ENCODE measurements at places on chromosomes 2 and 18.

- no peak for DNase-seq
- peaks cover 2% of the 10 kb centered on the region for H3K36me3 ChIP-seq
- H3K4me3 ChIP-seq: no peak overlapping the region
- H3K4me1 ChIP-seq: no peaks in the 10 kb centered on the region
- no peaks in the 10 kb centered on the region for H3K27me3 ChIP-seq
Observed at GRCh38 chr18:10804126-10804525, 278.3 kb downstream of the NAPG start.

- DNase-seq: no peak
- peaks cover 8% of the 10 kb centered on the region for H3K4me1 ChIP-seq
- H3K36me3 ChIP-seq: peaks cover 4% of the 10 kb centered on the region
- H3K27me3 ChIP-seq: no peaks in the 10 kb centered on the region
Observed at GRCh38 chr2:173545364-173545763, 190.7 kb downstream of the CDCA7 start.

- no peak for DNase-seq
- no peak overlapping the region for H3K27ac ChIP-seq
- H3K4me1 ChIP-seq: peaks cover 16% of the 10 kb centered on the region
- H3K27me3 ChIP-seq: no peaks in the 10 kb centered on the region
Observed at GRCh38 chr2:206211657-206212255, 52.1 kb downstream of the EEF1B2 start.

DNA sequence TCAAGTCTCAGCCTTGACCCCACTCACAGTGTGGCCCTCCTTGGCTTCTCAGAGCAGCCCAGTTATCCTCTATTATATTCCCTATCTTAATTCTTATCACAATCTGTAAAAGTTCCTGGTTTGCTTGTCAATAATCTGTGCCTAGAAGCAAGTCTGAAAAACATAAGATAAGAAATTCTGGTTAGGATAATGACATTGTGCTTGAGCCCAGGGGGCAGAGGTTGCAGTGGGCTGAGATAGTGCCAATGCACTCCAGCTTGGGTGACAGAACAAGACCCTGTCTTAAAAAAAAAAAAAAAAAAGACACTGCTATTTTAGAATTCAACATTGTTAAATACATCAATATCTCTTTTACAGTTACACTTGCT lies 63.9 kb downstream of the TMEM131 start:
- no peak overlapping the region for H3K27ac ChIP-seq
- DNase-seq: no peak
- H3K4me3 ChIP-seq: no peak overlapping the region
- peaks cover 20% of the 10 kb centered on the region for H3K4me1 ChIP-seq
- no peaks in the 10 kb centered on the region for H3K36me3 ChIP-seq

- DNase-seq: no peak
- no peak overlapping the region for H3K27ac ChIP-seq
- peaks cover 12% of the 10 kb centered on the region for H3K4me1 ChIP-seq
Observed at GRCh38 chr2:225041207-225041850, 939 bp downstream of the DOCK10 start.

Measured in neural crest cell (in vitro differentiated cells).